Stimulated activated CD8-positive, alpha-beta memory T cell treated with anti-CD3 and anti-CD28 coated beads, Interleukin-7, amount 100 ng/mL, for 1 hour (primary cell): ENCODE measurements at places on chromosomes 1 and 21.

DNA sequence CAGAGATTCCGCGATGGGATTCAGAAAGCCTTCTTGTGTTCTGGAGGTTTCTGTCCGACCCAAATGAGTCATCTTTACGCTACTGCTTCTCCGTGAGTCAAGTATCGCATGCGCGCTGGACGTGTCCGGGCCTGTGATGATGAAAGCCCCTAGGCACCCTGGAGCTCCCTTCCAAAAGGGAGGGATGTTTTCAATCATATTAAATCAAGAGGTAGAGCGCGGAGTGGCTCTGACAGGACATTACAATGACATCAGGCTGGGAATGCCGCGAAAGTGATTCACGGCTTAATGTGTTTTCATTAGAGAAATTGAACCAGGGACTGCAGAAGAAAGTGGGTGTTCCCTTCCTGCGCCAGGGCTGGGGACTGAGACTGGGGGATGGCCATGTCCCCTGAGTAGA is 48.5 kb downstream of the AJAP1 start:
- DNase-seq = no peak

GRCh38 chr1:170568197-170568596 is 36.2 kb downstream of the GORAB start:
- no peak for DNase-seq

- no peak for DNase-seq
These were observed 116.9 kb upstream of the CD34 start for GRCh38 chr1:208027861-208028260.

GRCh38 chr1:225318706-225319575 is 108.9 kb downstream of the LBR start:
- DNase-seq = no peak

GRCh38 chr1:45299981-45300668 is 26.6 kb upstream of the HPDL start:
- DNase-seq = no peak

- DNase-seq = no peak
These were observed 120.9 kb upstream of the COL6A1 start for GRCh38 chr21:45860493-45861155.

DNA sequence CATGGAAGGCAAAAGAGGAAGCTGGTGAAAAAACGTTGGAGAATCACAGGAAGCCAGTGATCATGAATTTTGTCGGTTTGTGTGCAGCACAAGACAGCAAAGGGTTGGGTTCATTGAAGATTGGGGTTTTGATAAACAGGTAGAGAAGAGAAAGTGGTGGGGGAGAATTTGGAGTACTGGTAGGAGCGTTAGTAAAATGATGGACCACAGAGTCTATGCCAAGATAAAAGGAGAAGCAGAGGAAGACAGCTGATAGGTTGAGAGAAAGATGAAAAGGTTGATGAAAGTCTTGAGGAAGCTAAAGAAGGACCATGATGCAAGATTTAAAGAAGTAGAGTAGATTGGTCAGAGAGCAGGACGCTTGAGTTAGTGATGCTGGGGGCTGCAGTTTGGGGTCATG is 156.8 kb upstream of the POU3F1 start:
- DNase-seq = no peak

GRCh38 chr1:239884796-239885195 is 206.9 kb upstream of the FMN2 start:
- no peak for DNase-seq

GRCh38 chr1:2610036-2610959 is 22.5 kb downstream of the MMEL1 start:
- DNase-seq = no peak

GRCh38 chr21:45224189-45224938 is 63.3 kb downstream of the POFUT2 start:
- no peak for DNase-seq

GRCh38 chr1:93434987-93435386 is 12.9 kb upstream of the FNBP1L start:
- DNase-seq = no peak

- no peak for DNase-seq
These were observed 14.0 kb upstream of the FAAP20 start for GRCh38 chr1:2208309-2209239.

DNA sequence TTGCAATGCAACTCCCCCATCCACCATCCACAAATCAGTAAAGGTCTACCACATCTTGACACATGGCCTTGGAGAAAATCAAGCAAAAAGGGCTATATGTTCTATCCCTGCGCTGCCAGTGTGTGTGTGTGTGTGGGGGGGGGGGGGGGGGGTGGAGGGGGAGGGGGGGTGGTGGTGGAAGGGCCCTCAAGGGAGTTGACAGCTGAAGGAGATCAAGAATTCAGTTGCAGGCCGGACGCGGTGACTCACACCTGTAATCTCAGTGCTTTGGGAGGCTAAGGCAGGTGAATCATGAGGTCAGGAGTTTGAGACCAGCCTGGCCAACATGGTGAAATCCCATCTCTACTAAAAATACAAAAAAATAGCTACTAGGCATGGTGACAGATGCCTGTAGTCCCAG is 37.6 kb upstream of the CLIC4 start:
- DNase-seq = no peak

GRCh38 chr1:244234009-244234643 is 183.0 kb downstream of the ZBTB18 start:
- DNase-seq = no peak

DNA sequence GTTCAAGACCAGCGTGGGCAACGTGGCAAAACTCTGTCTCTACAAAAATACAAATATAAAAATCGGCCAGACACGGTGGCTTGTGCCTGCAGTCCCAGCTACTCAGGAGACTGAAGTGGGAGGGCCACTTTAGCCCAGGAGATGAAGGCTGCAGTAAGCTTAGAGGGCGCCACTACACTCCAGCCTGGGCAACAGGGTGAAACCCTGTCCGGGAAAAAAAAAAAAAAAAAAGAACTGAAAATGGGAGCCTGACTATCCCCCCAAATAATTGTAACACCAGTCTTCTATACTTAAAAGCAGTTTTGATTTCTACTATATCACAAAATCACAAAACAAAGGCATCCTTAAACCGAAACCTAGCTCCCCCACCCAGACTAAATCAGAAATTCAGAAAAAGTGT is 60.3 kb downstream of the CDC42BPA start:
- no peak for DNase-seq

- DNase-seq = no peak
These were observed 195.4 kb upstream of the RUNX1 start for GRCh38 chr21:35244514-35244913.

GRCh38 chr1:156502391-156502893 is 1.9 kb upstream of the MEF2D start:
- DNase-seq = no peak

GRCh38 chr1:182978151-182978853 is 25.3 kb upstream of the SHCBP1L start:
- no peak for DNase-seq

DNA sequence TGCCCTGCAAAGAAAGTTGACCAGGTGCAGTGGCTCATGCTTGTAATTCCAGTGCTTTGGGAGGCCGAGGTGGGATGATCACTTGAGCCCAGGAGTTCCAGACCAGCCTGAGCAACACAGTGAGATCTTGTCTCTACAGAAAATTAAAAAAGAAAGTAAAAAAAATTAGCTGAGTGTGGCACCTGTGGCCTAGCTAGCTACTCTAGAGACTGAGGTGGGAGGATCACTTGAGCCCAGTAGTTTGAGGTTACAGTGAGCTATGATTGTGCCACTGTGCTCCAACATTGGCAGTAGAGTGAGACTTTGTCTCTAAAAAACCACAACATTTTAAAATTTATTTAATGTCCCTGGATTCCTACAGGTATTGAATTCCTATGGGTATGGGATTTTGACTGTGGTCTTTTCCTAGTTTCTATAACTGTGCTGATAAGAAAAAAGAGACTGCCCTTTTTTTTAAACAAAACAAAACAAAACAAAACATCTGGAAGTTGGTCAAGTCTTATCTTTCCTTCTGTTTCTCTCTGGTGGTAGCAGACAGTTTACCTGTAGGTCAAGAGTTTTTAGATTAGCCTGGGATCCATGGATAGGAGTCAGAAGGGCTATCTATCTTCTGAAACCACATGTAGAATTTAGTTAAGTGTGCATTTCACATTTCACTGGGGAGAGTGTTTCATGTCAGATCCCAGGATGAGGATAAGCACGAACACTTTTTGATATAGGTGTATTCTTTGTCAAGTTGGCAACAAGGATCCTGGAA is 18.8 kb downstream of the UCK2 start:
- DNase-seq = no peak

DNA sequence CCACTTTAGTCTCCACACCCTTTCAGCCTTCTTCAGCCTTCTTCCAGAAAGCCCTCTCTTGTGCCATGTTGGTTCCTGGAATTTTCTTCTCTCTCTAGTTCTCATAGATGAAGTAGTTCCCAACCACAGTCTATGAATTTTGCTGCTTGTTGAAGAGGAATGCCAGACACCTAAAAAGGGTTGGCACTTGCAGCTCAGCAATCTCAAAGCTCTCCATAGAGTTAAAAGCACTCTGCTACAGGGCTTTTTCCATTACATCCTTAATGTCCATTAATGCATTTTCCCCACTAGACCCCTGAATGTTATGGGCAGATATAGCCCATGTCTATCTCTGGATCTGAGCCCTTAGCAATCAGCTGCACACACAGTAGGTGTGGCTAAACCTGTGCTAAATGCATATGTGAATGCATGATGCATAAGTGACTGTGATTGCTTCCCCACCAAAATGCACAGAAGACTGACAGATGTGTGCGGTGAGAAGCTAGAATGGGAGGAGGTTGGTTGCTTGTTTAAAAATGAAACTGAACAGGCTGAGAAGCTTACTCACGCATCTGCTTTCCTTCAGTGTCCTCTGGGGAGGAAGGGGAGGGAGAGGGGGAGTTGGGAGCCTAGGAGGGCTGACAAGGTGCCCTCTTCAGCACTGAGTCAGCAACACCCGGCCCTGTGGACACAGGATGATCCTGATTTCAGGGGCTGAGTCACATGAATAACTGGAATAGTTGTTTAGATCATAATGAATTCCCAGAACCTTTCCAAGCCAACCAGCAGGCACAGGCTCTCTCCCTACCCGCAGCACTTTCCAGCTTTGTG is 146.1 kb upstream of the FGGY start:
- no peak for DNase-seq

DNA sequence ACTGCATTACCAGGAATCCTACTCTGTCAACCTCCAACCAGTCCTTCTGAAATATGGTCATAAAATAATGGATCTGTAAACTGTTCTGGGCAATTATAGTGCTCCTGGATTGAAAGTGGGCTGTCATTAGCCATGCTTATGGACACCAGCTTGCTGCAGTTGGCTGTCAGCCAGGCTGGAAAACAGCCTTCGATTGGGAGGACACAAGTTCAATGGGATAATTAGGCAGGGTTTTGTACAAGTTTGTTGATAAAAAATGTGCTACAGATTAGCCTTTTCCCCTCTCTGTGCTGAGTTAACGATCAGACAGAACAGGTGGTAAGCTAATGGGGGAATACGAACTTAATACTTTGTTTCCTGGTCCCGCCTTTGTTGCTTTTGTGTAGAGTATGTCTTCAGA is 413.9 kb downstream of the DUSP10 start:
- no peak for DNase-seq

- no peak for DNase-seq
These were observed 20.3 kb downstream of the TSPAN2 start for GRCh38 chr1:115068826-115069585.
